ENCODE measurements at places on chromosomes 2 and 18. TPM values are rescaled to one million over a fixed set of nuclear protein-coding genes. Genes with fewer than 3 reads are reported as not detected.

NYAP2 gene
- total RNA-seq = 21.9 TPM

CPS1 gene
- 3.1 TPM for total RNA-seq

CROCC2 gene
- under 0.01 TPM for total RNA-seq

PFN4 gene
- 1.6 TPM for total RNA-seq

PRKAG3 gene
- total RNA-seq = not detected

MARCHF4 gene
- total RNA-seq = 18.5 TPM

ZSWIM2 gene
- total RNA-seq = 0.63 TPM

LDLRAD4 gene
- total RNA-seq = 299 TPM

GRB14 gene
- 19.1 TPM for total RNA-seq

DCC gene
- total RNA-seq = 24.1 TPM

SANBR gene
- total RNA-seq = 98.6 TPM

CHRNG gene
- total RNA-seq = not detected

DYNAP gene
- not detected for total RNA-seq

CCDC68 gene
- total RNA-seq = 1.6 TPM

RAPGEF4 gene
- total RNA-seq = 27.5 TPM

L3MBTL4 gene
- 13.1 TPM for total RNA-seq

MDH1 gene
- 170 TPM for total RNA-seq

ATP6V1C2 gene
- total RNA-seq = 2.8 TPM

Data from parietal lobe (tissue), 2 donors.